ENCODE measurements at places on chromosomes 7 and 10.

GRCh38 chr10:26746061-26746460 is 48.6 kb downstream of the PDSS1 start:
- DNase-seq: no peak

DNA sequence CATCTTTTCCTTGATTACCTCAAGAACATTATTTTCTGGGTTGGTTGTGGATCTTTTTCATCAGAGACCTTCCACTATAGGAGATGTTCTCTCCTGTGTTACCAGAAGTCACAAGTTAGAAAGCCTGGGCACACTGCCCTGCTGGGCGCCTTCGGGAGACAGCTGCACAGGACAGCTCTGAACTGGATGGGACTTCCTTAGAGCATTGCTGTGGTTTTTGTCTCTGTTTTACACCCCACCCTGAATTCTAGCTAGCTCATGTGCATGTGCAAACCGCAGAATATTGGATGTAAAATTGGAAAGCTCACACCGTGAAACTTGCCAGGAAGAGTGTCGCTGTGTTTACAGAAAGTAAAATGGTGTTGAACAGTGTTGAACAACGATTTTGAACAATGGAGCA is 54.4 kb upstream of the SEC61G start:
- no peak for DNase-seq

DNA sequence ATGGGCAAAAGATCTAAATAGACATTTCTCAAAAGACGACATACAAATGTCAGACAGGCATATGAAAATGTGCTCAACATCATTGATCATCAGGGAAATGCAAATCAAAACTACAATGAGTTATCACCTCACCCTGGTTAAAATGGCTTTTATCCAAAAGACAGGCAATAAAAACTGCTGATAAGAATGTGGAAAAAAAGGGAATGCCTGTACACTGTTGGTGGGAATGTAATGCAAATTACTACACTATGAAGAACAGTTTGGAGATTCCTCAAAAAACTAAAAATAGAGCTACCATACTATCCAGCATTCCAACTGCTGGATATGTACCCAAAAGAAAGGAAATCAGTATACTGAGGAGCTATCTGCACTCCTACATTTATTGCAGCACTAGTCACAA is 18.0 kb downstream of the GSDME start:
- DNase-seq: no peak

DNA sequence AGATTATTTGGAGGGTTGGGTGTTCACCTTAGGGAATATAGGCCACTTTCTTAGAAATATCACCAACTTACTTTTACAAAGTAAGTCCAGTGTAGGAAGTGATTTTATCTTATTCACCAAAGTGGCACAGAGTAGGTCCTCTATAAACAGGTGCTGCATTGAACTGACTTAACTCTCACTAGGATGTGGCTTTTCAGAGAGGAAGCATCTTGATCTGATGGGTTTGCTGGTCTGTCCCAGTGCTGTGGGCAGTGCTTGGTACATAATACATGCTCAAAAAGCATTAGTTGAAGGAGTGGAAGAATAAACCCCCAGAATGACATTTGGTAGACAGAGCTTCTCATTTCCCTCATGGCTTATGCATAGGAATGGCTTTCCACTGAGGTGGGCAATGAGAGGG is 334.7 kb downstream of the LRMDA start:
- DNase-seq: no peak

DNA sequence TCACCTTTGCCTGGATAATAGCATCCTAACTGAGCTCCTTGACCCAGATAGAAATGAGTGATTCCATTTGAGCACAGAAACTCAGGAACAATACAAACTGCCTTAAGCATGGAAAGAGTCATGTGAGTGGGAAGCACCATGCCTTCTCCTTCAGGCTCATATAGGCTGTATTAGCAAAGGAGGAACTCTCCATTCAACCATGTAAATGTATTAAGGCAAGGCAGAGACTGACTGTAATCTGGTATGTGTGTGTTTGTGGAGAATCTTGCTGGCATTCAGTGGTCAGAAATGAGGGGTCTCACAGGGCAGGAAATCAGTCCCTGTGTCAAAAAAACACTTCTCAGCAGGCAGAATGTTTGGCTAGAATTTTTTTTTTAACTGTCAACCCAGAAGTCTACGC is 40.2 kb downstream of the COA1 start:
- DNase-seq: no peak

DNA sequence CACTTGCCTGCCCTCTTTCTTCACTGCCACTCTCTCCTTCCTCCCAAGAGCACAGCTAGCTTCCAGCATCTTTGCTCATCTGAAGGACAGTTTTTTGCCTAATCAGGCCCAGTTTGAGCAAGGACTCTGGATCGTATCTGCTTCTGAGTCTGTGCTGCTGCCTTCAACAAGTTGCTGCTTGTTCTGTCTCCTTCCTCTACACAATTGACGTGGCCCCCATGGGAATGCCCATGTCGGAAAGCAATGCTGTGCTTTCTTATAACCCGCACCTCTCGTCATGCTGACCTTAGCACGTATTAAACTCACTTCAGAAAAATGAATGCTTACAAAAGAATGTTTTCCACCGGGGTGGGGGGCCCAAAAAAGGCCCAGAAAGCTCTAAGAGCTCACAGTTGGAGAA is 324.7 kb upstream of the C7orf33 start:
- DNase-seq: no peak

GRCh38 chr10:124251317-124252065 is 158.1 kb upstream of the CHST15 start:
- no peak for DNase-seq

DNA sequence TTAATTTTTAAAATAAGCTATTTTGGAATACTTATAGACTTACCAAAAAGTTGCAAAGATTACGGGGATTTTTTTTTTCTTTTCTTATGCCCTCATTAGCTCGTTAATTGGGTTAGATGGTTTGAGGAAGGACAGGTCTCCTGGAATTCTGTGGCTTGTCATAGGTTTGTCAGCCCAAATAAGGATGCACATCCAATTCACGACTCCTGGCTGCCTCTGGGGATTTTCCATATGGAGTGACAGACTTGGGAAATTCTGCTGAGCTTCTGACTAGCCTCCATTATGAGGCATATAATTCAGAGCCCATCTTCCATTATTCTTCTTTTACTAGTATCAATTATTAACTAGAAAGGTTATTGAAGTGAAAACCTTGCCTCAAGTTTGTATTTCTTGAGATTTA is 102.1 kb downstream of the AUTS2 start:
- no peak for DNase-seq

DNA sequence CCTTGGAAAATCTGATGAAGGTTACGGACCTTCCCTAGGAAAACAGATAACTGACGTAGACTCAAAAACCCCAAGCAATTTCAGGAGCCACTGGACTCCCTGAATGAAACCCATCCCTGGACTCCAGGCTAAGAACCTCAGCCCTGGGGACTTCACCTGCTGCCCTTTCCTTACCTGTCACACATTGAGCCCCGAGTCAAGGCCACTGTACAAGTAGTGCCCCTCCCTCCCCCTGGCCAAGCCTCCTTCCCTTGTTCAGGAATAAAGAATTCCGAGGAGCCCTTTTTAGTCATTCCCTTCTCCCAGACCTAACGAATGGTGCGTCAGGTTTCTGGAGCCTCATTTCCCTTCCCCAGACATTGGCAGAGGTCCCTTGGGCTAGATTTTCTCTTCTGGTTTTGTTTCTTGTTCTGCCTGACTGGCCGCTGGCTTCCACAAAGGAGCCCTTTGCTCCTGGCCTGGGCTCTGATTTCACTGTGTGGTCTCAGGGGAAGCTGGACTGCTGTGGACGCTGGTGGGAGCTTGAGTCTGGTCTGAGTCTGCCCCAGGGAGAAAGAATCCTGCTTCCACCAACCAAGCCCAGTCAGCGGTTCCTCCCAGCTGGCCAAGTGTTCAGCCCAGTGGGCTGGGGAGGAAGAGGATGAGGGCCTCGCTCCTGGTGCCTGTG is 31.7 kb downstream of the ZNF775 start:
- DNase-seq: no peak

DNA sequence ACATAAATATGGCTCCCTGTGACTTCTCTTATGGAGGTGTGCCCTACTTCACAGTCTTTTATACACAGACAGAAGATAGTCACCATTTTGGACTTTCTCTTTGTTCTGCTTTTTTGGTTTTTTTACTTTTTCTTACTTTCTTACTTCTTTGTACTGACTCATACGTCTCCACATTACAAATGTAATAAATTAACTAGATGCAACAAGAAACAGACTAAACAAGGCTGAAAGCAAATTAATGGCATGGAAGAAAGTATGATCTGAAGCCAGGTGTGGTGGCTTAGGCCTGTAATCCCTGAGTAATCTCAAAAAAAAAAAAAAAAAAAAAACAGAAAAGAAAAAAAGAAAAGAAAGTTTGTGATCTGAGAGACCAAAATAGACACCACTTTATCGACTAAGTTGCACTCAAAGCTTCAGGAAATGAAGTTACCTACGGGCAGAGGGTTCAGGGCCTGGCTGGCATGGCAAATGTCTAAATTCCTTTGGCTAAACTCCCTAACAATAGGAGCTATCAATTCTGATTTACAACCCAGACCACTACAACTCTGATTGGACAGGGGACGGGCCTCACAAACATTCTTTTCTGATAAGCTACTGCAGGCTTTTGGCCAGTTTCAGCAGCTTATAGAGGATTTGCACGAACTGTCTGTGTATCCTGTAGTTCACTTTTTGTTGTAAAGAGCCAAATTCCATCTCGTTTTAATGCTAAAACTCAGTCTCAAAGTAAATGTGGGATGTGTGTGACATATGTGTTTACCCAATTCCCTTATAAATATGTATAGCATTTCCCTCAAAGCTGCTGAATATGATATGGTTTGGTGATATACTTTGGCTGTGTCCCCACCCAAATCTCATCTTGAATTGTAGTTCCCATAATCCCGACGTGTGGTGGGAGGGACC is 129.1 kb downstream of the SEPTIN14 start:
- DNase-seq: no peak

All from activated T-helper 1 cell treated with anti-CD3 and anti-CD28 coated beads, Interleukin-2, amount 50 U/mL, for 16 hours (primary cell).